ENCODE measurements at places on chromosomes 2 and 18.

GRCh38 chr2:154532763-154533162 is 165.7 kb upstream of the KCNJ3 start:
- no peak for DNase-seq

- no peak for DNase-seq
Measured at GRCh38 chr2:44906972-44907371, 34.5 kb upstream of the SIX3 start.

GRCh38 chr2:84273406-84273805 is 185.7 kb downstream of the SUCLG1 start:
- no peak for DNase-seq

- DNase-seq: no peak
Measured at GRCh38 chr2:162591403-162592083, 247.0 kb downstream of the KCNH7 start.

DNA sequence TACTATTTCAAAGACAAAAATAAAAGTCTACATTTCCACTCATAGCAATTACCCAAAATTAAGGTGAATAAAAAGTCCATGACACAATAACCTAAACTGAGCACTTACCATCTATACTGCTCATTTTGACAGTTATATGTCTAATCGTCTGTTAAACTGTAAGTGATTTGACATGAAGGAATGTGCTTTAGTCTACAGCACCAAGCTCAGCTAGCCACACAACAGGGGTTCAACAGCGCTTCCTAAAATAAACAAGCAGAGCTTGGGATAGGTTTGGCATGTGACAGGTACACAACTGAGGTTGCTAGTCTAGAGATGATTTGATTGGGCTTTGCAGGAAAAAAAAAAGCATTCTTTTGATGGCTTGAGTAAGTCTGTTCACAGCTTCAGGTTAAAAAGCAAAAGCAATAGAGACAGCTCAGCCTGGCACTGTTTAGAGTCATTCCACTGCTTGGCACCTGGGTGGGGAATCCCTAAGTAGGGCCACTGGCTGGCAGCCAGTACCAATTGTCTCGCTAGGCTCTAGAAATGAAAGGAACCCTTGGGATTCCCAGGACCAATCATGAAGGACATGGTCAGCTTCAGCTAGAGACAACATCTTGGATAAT is 78.6 kb downstream of the BARD1 start:
- no peak for DNase-seq

GRCh38 chr2:145169285-145169684 is 649.4 kb upstream of the ZEB2 start:
- no peak for DNase-seq

DNA sequence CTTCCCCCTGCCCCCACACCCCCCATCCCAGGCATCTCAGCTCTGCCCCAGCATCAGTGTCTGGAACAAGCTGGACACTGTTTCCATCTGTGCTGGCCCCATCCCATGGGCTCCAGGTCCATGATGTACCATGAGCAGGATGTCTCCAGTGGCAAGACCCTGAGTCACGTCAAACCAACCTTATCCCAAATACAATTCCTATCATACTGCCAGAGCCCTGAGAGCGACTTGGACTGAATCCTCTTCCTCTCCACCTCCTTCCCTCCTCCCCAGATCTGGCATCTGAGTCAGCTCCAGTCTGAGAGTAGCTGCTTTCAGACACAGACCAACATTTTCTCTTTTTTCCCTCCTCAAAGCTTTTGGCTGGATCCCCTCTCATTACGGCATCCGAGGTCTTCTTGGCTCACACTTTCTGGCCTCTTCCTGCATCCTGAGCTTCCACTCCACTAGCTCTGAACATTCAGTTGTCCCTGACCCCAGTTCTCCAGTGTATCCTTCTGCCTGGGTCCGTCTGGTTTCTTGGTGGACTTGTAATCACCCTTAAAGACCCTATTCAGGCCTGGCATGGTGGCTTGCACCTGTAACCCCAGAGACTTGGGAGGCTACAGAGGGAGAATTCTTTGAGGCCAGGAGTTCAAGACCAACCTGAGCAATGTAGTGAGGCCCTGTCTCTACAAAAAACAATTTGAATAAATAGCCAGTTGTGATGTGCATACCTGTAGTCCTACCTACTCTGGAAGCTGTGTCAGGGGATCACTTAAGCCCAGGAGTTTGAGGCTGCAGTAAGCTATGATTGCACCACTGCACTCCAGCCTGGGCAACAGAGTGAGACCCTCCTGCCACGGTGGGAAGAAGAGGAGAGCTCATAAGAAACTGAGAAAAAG is 68.3 kb downstream of the ACKR3 start:
- DNase-seq: no peak

- DNase-seq: no peak
Measured at GRCh38 chr2:33678436-33678835, 79.3 kb upstream of the FAM98A start.

GRCh38 chr2:2716771-2717170 is 385.7 kb upstream of the MYT1L start:
- DNase-seq: no peak
